ENCODE measurements at places on chromosomes 7 and 10.

DNA sequence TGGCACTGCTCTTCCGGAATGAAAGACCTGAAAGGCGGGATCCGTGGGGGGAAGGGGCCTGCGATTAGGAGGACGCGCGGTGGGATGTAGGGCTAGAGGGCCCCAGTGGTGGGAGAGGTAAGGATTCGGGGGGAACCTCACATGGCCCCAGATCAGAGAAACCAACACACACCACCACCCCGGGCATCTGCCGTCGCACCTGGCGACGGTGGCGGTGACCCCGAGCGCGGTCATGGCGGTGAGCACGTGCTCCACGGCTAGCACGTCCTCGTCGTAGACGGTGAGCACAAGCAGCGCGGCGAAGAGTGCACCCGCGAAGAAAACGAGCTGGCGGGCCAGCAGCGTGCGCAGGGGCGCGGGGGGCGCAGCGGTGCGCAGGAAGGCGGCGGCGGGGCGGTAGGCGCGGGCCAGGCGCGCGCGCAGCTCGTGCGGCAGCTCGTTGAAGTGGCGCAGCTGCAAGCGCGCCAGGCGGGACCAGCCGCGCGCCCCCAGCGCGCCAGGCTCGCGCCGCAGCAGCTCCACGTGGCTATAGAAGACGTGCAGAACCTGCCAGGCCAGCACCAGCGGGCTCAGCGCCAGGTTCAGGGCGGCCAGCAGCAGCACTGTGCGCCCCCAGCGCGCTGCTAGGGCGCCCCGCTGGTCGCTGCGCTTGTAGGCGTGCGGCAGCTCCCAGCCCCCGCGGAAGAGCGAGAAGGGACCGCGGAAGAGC, 5.7 kb downstream of the ATG9B start:
- H3K4me3 ChIP-seq: peak overlapping the region; percentile 21
- no peak overlapping the region for H3K27ac ChIP-seq
- no peak for DNase-seq
- H3K4me1 ChIP-seq: peaks cover 10% of the 10 kb centered on the region

DNA sequence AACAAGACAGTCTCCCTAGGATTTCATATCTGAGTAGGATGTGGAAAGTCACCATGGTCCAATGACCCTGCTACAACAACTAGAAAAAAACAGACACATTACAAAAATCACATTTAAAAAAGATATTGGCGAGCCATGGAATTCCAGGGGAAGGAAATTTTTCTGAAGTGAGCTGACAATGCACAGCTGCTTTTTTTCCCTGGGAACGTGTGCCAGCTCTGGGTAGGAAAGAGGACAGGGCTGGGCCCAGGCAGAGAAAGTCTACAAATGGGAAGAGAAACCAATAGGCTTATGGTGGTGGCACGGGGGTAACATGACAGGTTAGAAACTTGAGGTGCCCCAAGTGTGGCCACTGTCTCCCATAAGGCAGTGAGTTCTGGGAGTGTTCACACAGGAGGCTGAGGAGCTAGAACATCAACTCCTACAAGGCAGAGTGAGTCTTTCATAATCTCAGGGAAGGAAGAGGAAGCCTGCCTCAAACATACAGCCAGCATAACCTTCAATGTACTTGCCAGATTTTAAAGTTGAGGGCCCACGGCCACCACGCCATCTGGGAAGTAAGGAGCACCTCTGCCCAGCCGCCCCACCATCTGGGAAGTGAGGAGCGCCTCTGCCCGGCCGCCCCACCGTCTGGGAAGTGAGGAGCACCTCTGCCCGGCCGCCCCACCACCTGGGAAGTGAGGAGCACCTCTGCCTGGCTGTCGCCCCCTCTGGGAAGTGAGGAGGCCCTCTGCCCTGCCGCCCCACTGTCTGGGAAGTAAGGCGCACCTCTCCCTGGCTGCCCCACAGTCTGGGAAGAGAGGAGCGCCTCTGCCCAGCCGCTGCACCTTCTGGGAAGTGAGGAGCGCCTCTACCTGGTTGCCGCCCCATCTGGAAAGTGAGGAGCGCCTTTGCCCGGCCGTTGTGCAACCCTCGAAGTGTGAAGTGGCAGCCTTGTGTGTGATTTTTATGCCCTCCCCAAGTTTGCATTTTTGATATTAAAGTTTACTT, 5.9 kb downstream of the FBXL13 start:
- no peak overlapping the region for H3K27ac ChIP-seq
- H3K4me3 ChIP-seq: no peak overlapping the region
- no peaks in the 10 kb centered on the region for H3K4me1 ChIP-seq
- no peaks in the 10 kb centered on the region for H3K36me3 ChIP-seq
- no peaks in the 10 kb centered on the region for H3K27me3 ChIP-seq

- no peak for DNase-seq
- H3K27me3 ChIP-seq: no peaks in the 10 kb centered on the region
- H3K4me1 ChIP-seq: peaks cover 13% of the 10 kb centered on the region
- no peaks in the 10 kb centered on the region for H3K36me3 ChIP-seq
- no peak overlapping the region for H3K27ac ChIP-seq
These were observed 123.2 kb downstream of the NRP1 start for GRCh38 chr10:33211106-33211878.

DNA sequence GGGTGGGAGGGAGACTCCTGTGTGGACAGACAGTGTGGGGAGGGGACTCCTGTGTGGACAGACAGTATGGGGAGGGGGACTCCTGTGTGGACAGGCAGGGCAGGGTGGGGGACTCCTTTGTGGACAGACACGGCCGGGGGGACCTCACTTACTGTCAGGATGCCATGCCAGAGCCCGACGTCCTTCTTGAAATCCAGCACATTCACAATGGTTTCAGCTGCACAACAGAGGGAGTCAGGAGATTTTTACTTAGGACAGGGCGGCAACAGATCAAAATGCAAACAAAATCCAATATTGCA, 252.3 kb downstream of the ZMYND11 start:
- H3K27ac ChIP-seq: peak overlapping the region; percentile 53
- H3K36me3 ChIP-seq: no peaks in the 10 kb centered on the region
- H3K27me3 ChIP-seq: no peaks in the 10 kb centered on the region
- no peaks in the 10 kb centered on the region for H3K4me1 ChIP-seq

GRCh38 chr10:113000442-113000841, 50.4 kb downstream of the TCF7L2 start:
- H3K36me3 ChIP-seq: no peaks in the 10 kb centered on the region
- no peak overlapping the region for H3K27ac ChIP-seq
- H3K27me3 ChIP-seq: no peaks in the 10 kb centered on the region
- no peak for DNase-seq

DNA sequence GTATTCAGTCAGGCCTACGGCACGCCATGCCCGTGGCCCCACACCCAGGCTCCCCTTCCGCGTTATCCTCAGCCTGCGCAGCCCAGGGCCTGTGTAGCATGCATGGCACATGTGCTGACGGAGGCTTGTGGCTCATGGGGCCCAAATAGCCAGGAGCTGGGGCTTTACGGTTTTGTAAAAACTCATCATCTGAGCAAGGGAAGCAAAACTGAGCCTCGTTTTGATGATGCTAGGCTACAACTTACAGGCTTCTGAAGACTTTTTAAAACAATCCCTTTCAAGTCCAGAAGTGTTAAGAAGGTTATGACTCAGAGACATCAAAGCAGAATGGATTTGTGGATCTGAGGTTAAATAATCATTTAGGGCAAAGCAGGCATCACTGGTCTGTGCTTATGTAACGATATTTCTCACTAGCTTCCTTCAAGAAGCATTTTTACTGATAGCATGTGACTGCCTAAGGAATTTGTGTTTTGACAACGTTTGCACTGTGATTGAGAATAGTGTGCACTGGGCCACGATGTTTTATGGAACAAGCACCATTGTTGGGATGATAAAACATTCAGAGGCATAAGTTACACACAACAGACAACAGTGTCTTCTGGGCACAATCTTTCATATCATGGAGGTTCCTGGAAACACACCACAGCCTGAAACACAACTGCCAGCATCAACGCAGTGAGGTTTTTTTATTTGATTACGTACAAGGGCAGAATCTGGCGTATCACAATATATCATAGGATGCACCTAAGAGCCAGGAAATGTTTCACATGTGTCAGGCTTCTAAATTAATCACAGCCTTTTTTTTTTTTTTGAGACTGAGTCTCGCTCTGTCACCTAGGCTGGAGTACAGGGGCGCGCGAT, 274.3 kb downstream of the CCDC3 start:
- H3K4me1 ChIP-seq: no peaks in the 10 kb centered on the region
- no peak for DNase-seq
- H3K36me3 ChIP-seq: no peaks in the 10 kb centered on the region
- no peak overlapping the region for H3K4me3 ChIP-seq
- H3K27ac ChIP-seq: no peak overlapping the region

DNA sequence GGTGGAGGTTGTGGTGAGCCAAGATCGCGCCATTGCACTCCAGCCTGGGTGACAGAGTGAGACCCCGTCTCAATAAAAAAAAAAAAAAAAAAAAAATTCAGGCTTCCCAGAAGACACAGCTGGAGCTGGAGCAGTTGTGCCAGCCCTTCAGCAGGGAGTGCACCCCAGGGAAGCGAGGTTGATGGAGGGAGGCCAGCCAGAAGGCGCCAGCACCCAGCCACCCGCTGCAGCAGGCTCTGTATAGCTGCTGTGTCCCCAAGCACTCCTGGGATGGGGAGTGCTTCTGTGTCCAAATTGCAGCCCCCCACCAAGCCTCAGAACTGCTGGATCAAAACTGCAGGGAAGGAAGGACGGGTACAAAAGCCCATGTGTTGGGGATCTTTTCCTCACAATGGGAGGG, 47.8 kb downstream of the COBL start:
- peaks cover 5% of the 10 kb centered on the region for H3K4me1 ChIP-seq
- no peaks in the 10 kb centered on the region for H3K27me3 ChIP-seq
- H3K27ac ChIP-seq: no peak overlapping the region
- no peak overlapping the region for H3K4me3 ChIP-seq
- no peaks in the 10 kb centered on the region for H3K36me3 ChIP-seq
- DNase-seq: no peak

- no peak for DNase-seq
- H3K4me3 ChIP-seq: no peak overlapping the region
- H3K4me1 ChIP-seq: peaks cover 17% of the 10 kb centered on the region
- no peaks in the 10 kb centered on the region for H3K27me3 ChIP-seq
These were observed 103.8 kb downstream of the C10orf105 start for GRCh38 chr10:71615538-71616329.

GRCh38 chr10:124349996-124350280, 68.8 kb downstream of the OAT start:
- H3K36me3 ChIP-seq: no peaks in the 10 kb centered on the region
- H3K27ac ChIP-seq: no peak overlapping the region
- no peak overlapping the region for H3K4me3 ChIP-seq
- no peak for DNase-seq
- H3K4me1 ChIP-seq: no peaks in the 10 kb centered on the region

DNA sequence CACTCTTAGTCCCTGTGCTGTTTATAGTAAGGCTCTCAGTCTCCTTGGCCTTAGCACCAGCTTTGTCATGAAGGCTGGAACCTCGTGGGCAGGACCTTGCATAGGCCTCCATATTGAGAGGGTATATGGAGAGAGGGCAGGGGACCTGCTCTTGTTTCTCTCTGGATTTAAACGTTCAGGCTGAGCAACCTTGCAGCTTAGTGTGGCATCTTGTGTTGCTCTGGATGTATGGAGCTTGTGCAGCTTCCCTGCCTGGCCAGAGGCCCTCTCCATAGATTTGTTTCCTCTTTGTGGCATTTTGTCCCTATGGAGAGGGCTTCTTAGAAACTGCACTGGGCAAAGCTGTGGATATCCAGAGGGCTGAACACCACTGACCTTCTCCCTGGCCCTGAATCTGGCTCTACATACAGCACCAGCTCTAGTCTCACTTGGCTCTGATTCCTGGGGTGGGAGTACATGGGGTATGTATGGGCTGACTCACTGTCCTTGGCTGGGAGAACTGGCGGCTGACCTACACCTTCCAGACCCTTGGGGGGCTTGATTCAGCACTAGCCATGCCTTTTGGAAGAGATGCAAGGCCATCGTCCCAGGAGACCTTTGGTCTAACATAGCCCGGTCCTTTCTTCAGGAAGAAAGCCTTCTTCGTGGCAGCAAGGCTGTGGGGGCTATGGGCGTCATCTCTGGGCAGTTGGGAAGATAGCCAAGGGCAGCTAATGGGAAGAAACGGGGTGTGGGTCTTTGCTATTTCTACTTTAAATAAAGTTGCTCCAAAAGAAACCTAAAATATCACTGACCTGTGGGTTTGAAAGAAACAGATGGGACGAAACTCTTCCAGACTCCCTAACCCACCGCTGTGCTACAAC, 30.5 kb downstream of the ITPRIP start:
- H3K4me3 ChIP-seq: no peak overlapping the region
- no peak overlapping the region for H3K27ac ChIP-seq
- H3K27me3 ChIP-seq: no peaks in the 10 kb centered on the region
- peaks cover 74% of the 10 kb centered on the region for H3K4me1 ChIP-seq
- peaks cover 4% of the 10 kb centered on the region for H3K36me3 ChIP-seq

DNA sequence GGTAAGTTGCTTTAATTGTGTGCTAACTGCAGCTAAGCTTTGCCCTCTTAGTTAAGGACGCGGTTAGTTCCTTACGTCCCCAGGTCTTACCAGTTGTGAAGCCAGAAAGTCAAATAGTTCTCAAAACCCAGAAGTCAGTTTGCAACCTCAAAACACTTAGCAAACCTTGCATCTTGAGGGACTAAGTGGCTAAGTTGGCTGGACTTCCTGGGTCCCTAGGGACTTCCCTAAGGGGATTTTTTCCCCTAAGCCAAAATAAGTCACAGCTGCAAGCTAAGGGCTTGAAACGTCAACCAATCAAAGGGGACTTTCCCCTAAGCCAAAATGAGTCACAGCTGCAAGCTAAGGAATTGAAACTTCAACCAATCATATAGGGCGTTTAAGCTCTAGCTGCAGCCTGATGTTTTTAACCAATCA, 36.2 kb upstream of the HECW1 start:
- no peak for DNase-seq
- H3K27me3 ChIP-seq: no peaks in the 10 kb centered on the region
- no peaks in the 10 kb centered on the region for H3K4me1 ChIP-seq
- H3K36me3 ChIP-seq: no peaks in the 10 kb centered on the region

- peaks cover 98% of the 10 kb centered on the region for H3K27me3 ChIP-seq
- H3K36me3 ChIP-seq: no peaks in the 10 kb centered on the region
These were observed 23.2 kb downstream of the UNCX start for GRCh38 chr7:1255817-1256340.

DNA sequence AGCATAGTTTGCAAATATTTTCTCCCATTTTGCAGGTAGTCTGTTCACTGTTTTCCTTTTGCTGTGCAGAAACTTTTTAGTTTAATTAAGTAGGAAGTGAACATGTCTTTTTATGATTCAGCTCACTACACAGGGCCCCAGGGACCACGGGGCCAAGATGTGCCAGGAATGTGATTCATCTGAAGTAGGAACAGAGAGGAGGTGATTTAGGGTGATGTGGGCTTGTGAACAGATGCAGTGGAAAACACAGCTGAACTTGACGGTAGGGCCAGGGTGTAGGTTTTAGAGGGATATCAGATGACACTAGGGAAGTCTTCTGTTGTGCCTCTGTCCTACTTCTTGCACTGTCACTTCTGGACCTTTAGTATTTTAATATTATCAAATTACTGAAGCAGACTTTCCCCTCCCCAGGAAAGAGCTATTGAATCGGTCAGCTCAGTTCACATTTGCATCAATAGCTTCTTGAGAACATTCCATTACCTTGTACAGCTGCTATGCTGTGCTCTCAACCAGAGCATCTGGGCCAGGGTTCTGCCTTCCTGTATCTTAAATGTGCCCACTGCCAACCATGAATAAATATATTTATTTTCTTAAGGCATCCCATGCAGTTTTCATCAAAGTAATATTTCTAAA, 96.9 kb downstream of the OSBPL3 start:
- H3K4me1 ChIP-seq: peaks cover 16% of the 10 kb centered on the region
- no peak overlapping the region for H3K27ac ChIP-seq
- H3K27me3 ChIP-seq: no peaks in the 10 kb centered on the region
- no peaks in the 10 kb centered on the region for H3K36me3 ChIP-seq
- DNase-seq: peak; percentile 73

Data from tibial nerve (tissue), 4 donors.